Right forelimb (tissue), 1 donor: ENCODE measurements at places on chromosomes 1 and 21.
A peak's percentile ranks its signal among the peaks of the same experiment; 100 is the strongest.

GRCh38 chr1:84632673-84633434 is 57.4 kb downstream of the SSX2IP start:
- no peak for DNase-seq

- DNase-seq, result no peak
Observed at GRCh38 chr1:160567858-160568682, 11.2 kb downstream of the CD84 start.

- DNase-seq, result no peak
Observed at GRCh38 chr1:64842224-64842623, 97.3 kb downstream of the RAVER2 start.

- DNase-seq, result no peak
Observed at GRCh38 chr1:244254467-244254866, 197.2 kb downstream of the ADSS2 start.

DNA sequence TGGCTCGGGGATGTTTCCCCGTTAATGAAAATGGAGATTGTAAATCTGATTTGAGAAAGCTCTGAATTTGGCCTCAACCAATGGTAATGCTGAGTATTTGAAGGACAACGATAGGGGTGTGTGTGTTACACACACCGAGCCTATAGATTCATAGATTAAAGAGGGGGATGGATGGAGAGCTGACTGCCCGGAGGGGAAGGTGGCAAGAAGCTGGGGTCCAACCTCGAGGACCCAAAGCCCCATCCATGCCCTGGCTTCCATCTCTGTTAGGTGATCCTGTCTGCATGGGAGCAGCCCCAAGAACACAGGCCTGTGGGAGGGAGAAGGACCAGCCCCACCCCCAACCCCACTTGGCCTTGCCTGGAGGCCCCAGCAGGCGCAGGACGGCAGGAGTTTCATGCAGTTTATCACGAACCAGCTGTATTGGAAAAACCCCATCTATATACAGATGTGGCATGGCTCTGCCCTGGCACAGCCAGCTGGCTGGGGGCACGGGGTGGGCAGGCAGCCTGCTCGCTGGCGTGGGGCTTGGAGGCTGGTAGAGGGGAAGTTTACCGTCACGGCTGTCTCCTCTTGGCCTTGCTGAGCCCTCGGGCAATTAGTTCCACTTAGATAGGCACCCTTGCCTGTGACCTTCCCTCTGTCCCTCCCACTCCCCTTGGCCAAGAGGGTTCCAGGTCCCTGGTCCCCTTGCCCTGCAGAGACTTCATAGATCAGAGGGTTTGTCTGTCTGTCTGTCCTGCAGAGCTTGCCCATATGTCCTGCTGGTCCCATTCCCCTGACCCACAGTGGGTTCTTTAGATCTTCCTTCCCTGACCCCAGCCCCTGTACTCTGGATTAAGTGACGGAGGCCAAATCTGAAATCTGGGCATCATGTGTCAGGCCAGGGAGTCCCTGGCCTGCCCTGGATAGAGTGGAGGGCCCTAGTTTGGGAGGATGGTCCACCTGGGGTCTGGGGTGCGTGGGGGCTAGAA is 3.0 kb downstream of the HSPB7 start:
- peak; percentile 70 for DNase-seq

- no peak for DNase-seq
Observed at GRCh38 chr1:246506367-246506673, 759 bp downstream of the SMYD3 start.

- DNase-seq, result no peak
Observed at GRCh38 chr1:47742890-47743760, 254.1 kb downstream of the TRABD2B start.

DNA sequence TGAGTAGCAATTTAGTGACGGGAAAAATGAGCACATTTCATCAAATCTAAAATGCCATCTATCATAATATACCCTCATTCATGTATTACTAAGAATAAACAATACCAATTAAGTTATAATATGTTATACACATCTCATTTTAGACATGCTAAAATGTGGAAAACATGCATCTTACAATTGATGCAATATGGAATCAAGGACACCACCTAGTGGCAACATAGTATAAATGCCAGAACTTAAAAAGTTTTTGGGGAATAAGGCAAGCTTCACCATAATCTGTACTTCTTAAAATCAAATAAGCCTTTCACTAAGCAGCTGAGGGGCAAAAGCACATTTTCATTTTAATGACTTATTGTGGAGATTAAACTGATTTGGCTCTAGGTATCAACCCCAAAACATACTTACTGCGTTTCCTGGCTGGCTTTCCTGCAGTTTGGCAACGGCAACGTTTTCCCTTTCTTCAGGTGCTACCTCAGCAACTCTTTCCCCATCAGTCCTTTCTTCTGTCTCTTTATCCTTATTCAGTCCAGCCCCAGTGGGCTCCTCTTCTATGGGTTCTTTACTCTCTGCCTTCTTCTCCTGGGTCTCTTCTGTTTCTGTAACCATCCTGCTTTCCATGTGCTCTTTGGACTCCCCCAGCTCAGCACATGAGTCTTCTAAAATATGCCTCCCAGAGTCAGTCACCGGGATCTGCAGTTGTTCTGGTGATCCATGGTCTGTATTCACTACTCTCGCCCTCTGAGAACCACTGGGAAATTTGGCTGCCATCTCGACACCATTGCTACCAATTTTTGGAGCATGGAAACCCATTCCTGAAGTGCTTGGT is 11.4 kb downstream of the SDE2 start:
- no peak for DNase-seq

DNA sequence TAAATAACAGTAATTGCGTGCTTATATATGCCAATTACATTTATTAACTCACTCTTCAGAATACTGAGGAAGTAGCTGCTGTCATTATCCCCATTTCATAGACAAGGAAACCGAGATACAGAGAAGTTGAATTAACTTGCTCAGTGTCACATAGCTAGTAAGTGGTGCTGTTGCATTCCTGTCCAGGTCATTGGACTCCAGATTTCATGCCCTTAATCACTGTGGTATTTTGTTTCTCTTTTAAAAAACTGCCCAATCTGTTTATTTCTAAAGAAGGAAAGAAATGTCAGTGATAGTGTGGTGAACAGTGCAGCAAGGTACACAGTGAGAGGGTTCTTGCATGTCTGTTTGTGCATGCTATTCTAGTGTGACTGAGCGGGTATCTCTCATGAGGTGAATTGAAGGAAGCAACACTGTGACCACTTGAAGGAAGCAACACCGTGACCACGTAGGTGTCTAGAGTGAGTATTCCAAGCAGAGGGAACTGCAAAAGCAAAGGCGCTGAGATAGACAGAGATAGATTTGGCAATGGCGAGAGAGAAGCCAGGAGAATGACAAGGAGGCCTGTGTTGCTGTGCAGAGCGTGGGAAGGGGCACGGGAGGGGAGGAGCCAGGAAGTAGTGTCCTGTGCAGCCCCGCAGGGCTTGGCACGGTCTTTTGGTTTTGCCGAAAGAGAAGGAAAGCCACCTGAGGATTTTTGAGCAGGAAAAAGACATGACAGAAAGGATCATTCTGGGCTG is 95.9 kb downstream of the CAMTA1 start:
- DNase-seq, result no peak
